ENCODE measurements at places on chromosomes 13 and 19.

- DNase-seq = no peak
Observed at GRCh38 chr13:99178636-99179035, 22.0 kb upstream of the UBAC2 start.

GRCh38 chr13:43769529-43769928, 17.2 kb downstream of the ENOX1 start:
- no peak for DNase-seq

- no peak for DNase-seq
Observed at GRCh38 chr19:367963-368629, 23.5 kb upstream of the MIER2 start.

DNA sequence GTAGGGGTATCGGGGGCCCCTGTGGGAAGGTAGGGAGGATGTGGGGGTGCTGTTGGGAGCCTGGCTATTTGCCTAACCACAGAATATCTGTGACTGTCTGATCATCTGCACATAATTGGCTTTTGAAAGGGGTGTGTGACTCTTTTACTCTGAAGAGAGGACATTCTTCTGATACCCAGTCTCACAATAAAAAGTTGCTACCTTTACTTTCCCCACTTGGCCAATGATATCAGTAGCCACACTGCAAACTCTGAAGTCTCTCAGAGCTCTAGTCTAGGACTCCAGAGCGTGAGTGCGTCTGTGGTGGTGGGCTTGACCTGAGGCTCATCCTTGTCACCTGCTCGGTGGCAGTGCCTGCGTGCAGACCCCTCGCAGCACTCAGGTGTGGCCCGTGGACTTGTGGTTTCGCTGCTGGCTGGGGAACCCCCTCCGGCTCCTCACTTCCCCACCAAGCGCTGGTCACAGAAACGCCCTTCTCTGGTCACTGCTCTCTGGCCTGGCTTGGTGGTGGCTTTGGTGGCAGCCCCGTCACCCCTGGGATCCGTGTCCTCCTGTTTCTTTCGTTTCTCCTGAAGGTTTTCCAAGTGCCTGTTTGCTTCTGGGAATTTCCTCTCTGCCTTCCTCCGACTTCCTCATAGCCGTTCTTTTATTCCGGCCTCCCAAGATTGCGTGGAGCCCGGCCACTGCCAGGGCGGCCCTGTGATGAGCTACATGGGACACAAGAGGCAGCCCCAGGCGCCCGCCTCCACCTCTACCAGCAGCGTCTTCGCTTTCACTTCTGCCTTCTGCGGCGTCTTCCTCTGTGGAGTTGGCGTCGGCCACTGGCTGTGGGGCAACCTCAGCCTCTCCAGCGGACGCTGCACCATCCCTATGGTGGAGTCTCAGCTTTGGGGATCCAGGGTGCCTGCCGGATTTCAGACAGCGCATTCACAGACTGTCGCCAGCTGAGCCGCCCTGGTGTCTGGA, 78.0 kb downstream of the ATP11A start:
- no peak for DNase-seq

Measured in activated T-cell treated with anti-CD3 and anti-CD28 coated beads for 1 hour (primary cell).